Right cardiac atrium (tissue), 5 donors: ENCODE measurements at places on chromosomes 7 and 10. TPM values are rescaled to one million over a fixed set of nuclear protein-coding genes. Genes with fewer than 3 reads are reported as not detected.
A peak's percentile ranks its signal among the peaks of the same experiment; 100 is the strongest.

DNA sequence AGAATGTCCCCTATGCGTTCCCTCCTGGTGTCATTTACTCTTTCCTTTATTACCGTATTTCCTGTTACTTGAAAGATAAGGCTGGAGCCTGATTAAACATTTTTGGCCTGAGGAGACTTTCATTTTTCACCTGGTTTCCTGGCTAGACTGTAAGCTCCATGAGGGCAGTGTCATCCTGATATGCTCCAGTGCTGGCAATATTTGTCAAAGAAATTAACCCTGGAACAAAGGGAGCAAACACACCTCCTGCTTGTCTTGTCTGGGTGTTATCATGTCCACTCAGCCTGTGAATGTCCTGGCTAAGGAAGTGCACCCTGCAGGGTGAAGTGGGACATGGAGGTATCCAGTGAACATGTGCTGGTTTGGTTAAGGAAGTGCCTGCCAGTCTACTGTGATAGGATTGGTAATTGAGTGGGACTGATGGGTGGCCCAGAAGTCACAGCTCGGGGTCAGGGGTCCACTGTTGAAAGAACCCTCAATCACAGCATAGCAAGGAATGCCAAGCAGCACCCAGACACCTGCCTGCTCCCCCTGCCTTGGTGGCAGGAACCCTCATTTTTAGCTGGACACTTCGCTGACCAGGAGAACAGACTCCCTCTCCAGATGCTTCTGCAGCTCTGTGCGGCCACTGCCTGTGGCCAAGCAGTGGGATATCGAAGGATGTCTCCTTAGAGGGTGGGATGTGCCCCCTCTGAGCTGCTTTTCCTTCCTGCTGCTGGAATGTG lies 20.9 kb upstream of the PPIA start:
- DNase-seq: no peak

DNA sequence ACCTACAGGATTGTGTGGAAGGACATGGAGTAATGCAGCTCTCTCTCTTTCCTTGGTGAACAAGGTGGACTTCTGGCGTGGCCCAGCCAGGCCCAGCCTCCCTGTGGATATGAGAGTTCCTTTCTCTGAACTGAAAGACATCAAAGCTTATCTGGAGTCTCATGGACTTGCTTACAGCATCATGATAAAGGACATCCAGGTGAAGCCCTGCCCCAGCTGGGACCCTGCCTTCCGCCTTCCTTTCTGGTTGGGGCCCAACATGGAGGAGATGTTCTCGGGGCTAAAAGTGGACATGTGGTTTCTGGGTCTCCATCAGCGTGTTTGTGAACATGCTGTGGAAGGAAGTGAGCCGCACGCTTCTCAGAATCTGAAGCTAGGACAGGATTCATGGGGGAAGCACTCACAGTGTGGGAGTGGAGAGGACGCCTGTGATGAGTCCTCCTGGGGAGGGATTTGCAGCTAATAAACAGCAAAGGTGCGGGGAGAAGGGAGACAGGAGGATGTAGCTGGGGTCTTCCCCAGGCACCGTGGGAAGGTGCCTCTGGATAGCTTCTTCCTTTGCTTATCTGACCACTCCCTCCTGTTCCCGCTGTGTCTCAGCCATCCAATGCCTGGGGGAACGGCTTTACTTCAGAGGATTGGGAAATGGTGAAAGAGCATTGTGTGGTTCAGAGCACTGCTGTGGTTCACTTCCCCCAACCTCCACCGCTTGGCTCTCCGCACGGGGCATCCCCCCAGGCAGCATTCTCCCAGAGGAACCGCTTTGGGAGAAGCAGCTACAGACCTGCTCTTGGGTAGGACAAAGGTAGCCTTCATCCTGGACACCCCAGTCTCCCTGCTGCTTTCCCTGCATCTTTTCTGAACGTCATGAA lies 5.5 kb downstream of the CPA5 start:
- DNase-seq: no peak

DNA sequence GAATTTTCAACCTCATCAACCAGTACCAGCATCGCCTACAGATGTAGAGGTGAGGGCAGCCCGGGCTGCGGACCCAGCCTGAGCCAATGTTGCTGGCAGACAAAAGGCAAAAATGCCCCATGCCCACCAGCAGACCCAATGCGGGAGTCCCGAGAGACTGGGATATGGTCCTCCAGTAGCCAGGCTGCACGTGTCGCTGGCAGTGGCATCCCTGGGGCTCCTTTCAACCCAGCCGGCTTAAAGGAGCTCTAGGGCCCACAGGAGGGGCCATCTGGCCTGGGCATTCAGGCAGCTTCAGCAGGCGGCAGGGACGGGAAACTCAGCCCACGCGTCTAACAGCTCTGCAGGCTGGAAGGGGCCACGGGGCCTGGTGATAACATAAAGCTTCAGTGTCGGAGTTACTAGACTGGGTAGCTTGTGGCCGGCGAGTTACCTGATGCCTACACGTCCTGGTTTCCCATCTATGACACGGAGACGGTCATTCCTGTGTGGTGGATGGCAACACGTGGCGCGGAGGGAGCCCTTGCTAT lies 70.7 kb downstream of the PROSER2 start:
- DNase-seq: no peak

DNA sequence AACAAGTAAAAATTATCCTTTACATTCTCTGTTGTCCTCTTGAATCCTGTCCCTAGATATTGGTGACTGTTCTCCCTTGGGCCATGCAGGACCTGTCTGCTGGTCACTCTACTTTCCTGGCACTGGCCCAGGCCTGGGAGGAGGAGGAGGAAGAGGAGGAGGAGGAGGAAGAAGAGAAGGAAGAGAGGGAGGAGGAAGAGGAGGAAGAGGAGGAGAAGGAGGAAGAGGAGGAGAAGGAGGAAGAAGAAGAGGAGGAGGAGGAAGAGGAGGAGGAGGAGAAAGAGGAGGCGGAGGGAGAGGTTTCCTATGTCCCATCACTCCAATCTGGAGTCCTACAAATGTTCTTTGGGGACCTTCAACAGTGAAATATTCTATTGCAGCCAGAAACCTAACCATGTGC lies 97.3 kb upstream of the NAMPT start:
- DNase-seq: no peak

DNA sequence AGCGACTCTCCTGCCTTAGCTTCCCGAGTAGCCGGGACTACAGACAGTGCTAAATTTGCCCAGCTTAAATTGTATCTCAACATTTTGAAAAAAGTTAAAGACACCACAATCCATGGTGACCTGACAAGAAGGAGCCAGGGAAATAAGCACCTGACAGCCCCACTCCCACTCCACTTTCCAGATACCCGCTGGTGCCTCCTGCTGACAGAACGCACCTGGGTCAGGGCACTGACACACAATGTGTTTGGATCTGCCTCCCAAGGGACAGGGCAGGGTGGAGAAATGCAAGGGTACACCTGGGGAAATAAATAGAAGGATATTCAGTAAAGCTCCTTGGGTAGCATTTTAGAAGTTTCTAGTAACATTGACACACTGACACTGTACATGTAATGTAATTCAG lies 58.9 kb upstream of the OPN4 start:
- DNase-seq: no peak

GRCh38 chr7:80278737-80279136 lies 144.1 kb downstream of the GNAI1 start:
- no peak for DNase-seq

GRCh38 chr7:959271-959670 lies 4.8 kb upstream of the ADAP1 start:
- DNase-seq: peak; percentile 48

- DNase-seq: no peak
Measured at GRCh38 chr7:120862987-120863590, 5.1 kb upstream of the TSPAN12 start.

GRCh38 chr10:116237970-116238369 lies 35.0 kb downstream of the GFRA1 start:
- DNase-seq: no peak

DNA sequence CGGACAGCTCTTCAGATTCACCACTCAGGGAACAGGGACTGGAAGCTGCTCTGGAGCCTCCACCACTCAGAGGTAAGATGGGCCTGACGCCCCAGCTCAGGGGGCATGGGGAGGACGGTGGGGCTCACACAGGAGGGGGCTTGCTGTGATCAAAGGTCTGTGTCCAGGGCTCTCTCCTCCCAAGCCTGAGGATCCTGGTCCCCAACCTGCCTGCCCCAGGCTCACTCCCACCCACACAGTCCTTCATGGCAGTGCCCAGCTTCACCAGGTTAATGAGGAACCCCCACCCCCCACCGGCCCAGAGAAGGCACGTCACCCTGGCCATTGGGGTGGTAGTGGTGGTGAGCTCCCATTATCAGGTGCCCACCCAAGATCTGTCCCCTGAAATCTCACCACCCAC lies 926.7 kb upstream of the ZNF722 start:
- DNase-seq: no peak

DNA sequence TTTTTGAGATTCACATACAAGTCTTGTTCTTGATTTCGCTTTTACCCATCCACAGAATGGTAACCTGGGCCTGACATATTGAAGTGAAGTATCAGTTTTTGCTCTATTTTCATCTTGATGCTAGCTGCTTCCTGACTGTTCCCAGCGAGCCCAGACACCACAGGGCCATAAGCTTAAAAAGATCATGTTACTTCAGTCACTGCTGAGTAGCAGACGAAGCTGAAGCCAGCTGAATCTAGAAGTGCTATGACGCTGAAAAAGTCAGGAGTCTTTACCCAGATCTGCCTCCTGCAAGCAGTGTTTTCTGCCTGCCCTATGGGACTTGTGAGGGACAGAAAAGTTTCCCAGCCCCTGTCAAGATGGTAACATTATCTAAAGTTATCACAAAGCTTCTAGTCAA lies 2.7 kb upstream of the PRXL2A start:
- no peak for DNase-seq

DNA sequence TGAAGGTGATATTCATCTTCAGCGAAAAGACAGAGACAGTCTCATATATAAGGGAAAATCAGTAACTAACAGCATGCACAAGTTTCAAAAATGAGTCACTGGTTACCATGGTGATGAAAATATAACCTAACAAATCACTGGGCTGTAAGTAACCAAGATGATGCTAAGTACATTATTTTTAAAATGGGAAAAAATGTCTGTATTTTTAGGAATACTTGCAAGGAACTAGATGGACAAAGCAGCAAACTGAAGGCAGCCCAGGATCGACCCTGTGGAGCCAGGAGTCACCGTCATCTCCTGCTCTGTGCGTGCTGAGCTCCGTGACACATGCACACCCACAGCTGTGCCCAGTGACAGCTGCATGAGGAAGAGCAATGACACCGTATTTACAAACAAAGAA lies 137.3 kb downstream of the ELMO1 start:
- no peak for DNase-seq

DNA sequence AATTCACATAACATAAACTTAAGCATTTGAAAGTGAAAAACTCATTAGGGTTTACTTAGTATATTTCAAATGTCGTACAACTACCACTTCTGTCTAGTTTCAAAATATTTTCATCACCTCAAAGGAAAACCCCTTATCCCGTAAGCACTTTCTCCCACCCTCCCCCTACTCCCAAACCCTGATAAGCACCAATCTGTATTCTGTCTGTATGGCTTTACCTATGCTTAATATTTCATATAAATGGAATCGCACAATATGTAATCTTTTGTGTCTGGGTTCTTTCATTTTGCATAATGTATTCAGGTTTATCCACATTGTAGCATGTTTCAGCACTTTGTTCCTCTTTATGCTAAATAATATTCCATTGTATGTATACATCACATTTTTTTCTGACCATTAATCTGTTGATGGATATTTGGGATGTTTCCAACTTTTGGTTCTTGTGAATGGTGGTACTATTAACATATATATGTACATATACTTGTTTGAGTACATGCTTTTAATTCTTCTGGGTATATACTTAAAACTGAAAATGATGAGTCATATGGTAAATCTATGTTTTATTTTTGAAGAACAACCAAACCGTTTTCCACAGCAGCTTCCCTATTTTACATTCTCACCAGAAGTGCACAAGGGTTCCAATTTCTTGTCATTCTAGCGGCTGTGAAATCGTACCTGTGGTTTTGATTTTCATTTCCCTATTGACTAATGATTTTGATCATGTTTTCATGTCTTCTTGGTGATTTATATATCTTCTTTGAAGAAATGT lies 6.2 kb upstream of the STARD3NL start:
- no peak for DNase-seq

DNA sequence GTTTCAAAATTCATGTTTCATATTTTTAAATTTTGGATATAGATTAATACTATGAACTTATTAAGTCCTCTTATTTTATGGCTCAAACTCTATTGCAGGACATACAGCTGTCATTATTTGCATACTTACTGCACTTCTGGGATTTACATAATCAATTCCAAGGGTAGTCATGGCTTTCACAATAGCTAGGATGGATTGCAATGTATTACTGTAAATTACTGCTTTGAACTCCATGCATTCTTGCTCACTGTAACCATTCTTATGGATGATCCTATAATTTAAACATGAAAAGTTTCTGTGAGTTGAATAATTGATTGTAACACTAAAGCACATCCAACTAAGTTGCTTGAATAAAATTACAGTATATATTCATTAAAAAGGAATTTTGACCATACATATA lies 23.5 kb downstream of the GNAT3 start:
- no peak for DNase-seq

DNA sequence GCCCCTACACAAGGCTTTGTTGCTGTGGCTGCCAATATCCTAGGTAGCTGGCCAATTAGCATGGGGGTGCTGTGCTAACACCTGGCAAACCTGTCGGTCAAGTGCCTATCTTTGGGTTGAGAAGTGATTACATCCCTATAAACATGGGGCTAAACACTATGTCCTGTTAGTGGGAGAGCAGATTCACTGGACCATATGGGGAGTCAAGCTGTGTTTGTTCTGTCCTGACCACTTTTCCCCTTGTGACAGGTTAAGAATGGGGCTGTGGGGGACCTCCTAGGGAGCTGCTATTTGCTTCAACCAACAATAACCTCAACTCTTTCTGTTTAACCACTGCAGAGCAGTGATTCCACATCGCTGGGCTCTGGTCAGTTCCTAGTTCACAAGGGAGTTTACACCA lies 151.5 kb upstream of the AOAH start:
- DNase-seq: no peak

DNA sequence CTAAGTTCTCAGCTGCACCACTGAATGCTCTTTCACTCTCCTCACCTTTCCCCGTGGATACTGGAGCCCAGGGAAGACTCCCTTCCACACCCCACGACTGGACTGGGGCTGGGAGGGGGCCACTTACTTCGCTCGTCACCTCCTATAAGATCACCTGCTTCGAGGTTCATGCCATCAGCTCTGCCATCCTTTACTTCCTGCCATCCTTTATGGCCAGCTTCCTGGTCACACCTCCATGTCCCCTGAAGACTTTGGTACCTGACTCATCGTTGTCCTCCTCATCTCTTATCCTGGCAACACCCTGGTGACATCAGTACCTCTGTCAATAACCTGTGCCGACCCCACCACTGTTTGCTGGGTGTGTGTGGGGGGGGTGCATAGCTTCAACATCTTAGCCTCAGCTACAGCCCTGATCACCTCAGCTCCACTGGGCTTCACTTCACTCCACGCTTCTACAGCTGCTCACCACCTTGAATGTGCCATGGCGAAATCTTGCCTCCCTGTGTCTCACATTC lies 8.7 kb upstream of the VDAC2 start:
- DNase-seq: no peak

The ASB13 gene
- 20.6 TPM for total RNA-seq

The PRSS2 gene
- not detected for total RNA-seq

The SLIT1 gene
- 0.17 TPM for total RNA-seq

The SPDYE8 gene
- total RNA-seq: not detected

The ZPBP gene
- not detected for total RNA-seq

The CYP2E1 gene
- total RNA-seq: 0.80 TPM

The WBP1L gene
- 35.2 TPM for total RNA-seq

The ANTXRL gene
- total RNA-seq: 0.51 TPM

The ATP6V0A4 gene
- not detected for total RNA-seq

The TUBB8 gene
- not detected for total RNA-seq
